Activated CD4-positive, alpha-beta memory T cell treated with anti-CD3 and anti-CD28 coated beads for 36 hours (primary cell): ENCODE measurements at places on chromosomes 1 and 21.

GRCh38 chr21:25369524-25370300 is 237.6 kb downstream of the MRPL39 start:
- no peak for DNase-seq

GRCh38 chr1:100184536-100184935 is 6.5 kb upstream of the LRRC39 start:
- no peak for DNase-seq

GRCh38 chr1:226123591-226124471 is 61.3 kb downstream of the H3-3A start:
- no peak for DNase-seq

DNA sequence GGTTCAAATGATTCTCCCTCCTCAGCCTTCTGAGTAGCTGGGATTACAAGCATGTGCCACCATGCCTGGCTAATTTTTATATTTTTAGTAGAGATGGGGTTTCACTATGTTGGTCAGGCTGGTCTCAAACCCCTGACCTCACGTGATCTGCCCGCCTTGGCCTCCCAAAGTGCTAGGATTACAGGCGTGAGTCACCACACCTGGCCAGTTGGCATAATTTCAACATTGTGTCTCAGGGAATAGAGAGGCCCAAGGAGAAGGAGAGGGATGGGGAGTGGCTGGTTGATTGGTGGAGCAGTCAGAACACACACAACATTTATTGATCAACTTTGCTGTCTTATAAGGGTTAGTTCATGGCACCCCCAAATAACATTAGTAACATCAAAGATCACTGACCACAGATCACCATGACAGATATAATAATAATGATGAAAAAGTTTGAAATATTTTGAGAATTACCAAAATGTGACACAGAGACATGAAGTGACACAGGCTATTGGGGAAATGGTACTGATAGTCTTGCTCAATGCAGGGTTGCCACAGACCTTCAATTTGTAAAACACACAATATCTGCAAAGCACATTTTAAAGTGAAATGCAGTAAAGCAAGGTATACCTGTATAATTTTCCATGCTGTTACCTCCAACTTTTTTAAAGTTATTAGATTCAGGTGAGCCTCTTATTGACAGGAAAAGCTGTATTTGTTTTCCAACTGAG is 15.8 kb upstream of the CYB5R1 start:
- DNase-seq, result no peak

DNA sequence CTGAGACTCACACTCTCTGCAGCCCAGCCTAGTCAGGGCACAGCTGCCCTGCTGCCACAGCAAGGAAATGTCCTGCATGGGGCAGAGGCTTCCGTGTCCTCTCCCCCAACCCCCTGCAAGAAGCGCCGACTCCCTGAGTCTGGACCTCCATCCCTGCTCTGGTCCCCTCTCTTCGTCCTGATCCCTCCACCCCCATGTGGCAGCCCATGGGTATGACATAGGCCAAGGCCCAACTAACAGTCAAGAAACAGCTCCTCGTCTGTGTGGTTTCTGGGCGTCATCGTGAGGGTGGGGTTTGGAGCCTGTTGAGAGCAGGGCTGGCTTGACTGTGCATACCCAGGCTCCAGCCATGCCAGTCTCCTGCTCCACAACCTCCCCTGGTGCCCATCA is 19.5 kb downstream of the FAAH start:
- peak; percentile 67 for DNase-seq

- DNase-seq, result peak; percentile 39
Observed at GRCh38 chr1:204837440-204838084, 33.1 kb upstream of the NFASC start.

GRCh38 chr1:31815752-31816500 is at the start of gene SPOCD1:
Gene SPOCD1, minus strand, starts transcription at chr1:31816022. Its CDS starts 689 bp downstream, at chr1:31815333.
- DNase-seq, result peak; percentile 93

DNA sequence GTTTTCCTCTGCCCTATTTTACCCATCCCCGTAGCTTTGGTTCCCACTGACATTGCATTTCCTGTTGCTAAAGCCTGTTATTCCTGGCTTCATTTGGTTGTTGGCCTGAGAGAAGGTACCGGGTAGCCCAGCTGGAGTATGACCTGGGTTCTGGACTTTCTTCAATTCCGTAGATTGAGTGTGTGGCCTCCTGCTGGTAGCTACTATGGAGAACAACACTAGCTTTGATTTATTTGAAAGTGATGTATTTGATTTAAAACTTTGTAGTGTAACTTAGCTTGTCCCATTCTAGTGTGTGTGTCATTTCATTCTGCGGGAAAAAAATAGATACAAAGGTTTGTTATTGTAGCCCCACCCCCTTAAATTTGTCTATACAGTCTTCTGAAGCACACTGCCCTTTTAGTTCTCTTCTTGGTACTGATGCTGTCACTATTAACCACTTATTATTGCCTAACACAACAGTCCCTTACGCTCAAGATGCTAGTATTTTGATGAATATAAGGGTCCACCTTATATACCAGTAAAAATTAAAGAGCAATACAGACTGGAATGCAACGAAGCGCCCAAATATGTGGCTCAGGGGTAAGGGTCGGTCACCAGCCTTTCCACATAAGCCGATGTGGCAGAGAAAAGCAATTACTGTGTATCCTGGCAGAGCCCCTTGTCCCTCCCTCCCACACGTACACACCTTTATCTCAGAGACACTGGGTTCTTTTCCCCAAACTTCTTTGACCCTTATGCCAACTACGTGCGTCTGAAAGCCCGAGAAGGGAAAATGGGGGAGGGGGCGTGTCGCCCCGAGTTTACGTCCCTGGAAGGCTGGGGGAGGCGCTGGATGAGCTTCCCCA is 643 bp upstream of the MOV10 start:
- DNase-seq, result peak; percentile 14

DNA sequence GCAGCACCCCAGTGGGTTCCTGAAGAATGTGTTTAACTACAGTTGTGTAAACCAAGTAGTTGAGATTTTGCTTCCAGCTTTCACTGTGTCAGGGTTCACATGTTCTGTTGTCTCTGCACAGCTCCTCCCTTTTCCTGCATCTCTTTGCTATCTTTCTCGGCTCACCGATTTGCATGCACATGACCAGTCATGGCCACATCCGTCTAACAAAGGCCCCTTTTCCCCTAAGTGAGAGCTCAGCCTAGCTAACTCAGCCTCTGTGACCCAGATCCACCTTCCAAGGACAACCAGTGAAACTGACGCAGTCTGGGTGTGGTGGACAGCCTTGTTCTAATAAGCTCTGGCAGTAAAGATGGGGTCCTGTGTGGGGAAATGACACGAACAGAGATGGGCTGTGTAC is 101.1 kb downstream of the ZP4 start:
- no peak for DNase-seq

DNA sequence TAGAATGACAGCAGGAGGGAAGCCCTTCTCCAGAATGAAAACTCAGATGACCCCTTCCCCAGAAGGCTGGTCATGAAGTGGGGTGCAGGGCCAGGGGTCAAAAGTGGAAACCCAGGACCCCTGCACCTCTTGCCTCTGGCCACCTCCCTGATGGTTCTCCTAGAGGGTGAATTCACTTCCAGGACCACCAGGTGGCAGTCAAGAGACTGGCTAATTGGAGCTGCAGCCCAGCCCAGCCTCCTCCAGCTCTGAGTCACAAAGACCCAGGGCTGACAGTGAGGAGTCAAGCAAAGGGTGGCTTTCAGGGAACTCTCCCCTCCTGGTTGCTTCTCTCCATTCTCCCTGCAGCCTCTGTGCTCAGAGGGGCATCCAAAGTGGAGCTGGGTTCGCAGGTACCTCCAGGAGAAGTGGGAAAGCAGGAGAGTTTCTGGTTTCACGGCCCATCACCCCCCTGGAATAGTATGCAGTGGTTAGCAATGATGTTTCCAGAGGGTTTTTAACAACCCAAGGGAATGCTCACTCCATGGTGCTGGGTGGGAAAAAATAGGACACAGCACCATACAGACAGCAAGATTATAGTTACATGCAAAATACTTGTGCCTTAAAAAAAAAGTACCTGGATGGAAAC is 6.1 kb upstream of the EPHB2 start:
- peak; percentile 86 for DNase-seq

GRCh38 chr1:59917785-59918180 is 8.8 kb downstream of the CYP2J2 start:
- no peak for DNase-seq

DNA sequence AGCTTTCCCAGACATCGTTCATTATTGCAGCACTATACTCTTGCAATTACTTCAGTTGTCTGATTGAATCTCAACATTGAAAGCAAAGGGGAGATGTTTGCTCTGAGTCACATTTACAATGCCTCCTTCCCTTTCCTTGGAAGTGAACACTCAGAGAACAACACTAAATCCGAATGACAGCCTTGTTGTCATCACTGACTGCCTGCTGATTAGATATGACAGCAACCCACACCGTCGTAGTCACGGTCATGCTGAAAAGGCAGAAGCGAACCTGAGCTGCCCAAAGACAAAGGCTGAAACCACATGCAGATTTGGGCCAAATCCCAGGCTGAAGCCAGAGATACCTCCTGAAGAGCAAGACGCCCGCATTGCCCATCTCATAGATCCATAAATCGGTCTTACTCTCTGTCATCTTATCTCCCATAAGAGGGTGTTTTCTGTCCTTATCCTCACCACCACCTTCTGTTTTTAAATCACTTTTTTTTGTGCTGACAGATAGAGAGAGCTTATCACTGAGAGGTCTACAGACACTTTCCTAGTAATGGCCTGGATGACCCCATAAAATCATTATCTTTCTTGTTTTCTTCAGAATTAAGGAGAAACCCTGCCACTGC is 47.5 kb downstream of the TMCO4 start:
- no peak for DNase-seq

DNA sequence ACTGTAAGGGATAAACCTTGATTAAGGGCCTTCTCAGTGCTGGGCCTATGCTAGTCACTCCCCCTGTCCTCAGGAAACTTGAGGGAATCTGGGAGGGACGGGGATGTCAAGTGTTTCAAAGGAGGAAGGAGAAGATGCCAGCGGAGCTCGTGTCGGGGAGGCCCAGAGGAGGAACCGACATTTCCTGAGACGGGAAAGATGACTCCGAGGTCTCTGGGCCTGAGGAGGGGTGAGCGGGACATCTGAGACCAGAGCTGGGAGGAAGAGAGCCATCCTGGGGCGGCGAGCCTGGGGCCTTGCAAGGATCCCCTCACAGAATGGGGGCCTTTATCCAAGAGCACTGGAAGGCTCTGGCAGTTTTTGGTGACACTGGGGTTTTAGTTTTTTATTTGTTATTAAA is 10.4 kb downstream of the SLC66A1 start:
- no peak for DNase-seq

DNA sequence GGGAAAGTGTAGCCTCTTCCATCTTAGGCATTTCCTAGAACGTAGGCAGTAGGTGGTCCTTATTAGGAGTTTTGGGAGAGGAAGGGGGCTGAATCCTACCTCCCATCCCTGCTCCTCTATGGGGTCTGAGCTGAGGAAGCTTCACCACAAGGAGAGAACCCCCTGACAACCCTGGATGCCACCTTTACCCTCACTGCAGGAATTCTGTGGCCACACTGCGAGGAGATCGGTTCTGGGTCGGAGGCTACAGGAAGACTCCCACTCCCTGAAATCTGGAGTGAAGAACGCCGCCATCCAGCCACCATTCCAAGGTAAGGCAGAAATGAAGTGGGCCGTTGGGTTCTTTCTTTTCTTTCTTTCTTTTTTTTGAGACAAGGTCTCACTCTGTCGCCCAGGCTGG is 1.5 kb downstream of the MX1 start:
- DNase-seq, result no peak

DNA sequence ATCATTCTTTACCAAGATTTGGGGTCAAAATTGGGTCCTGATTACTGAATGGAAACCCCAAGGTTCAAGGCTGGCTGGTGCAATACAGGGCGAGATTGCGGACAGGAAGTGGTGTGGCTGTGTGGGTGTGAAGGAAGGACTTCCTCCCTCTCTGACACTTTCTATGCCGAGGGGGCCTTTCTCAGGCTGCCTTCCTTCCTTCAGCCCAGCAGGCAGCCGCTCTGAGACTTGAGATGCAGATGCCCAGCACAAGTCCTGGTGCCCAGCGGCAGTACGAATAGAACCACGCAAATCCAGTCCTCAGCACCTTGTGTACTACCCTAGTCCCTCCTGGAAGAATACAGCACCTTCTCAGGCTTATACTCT is 16.3 kb downstream of the BATF3 start:
- peak; percentile 90 for DNase-seq

DNA sequence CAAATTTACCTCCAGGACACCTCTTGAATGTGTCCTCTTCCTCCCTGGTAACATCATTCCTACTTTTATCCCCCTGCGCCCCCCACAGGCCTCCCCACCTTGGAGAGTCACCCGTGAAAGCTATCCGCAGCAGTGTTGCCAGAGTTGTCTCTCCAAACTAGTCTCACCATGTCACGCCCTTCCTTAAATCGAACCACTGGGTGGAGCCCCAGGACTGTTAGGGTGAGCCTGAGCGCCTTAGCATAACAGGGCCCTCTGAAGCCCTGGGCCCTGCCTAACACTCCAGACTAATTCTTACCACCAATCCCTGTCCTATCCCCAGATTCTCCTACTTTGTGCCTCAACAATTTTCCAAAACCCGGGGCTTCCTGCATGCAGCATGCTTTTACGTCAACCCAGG is 35.0 kb downstream of the HSD3B2 start:
- no peak for DNase-seq

GRCh38 chr1:24416666-24417391 is 1.2 kb downstream of the NIPAL3 start:
- DNase-seq, result peak; percentile 67

- DNase-seq, result no peak
Observed at GRCh38 chr1:220374449-220374848, 102.2 kb upstream of the RAB3GAP2 start.

DNA sequence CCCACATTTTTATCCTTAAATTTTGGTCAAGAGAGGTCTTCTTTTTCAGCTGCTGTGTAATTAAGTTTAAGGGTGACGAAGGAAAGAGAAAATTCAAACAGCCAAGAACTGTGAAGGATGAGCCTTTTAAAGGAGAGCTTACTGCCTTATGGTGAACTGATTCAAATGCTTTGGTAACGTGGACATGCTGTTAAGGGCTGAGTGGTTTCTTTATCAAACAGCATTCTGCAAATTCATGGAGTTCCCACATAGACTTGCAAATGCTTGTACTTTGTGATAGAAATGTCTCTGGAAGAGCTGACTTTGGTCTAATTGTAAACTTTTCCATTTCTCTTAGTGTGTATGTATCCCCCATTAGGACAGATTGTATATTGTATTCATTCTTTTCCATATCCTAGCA is 93.8 kb downstream of the CHD1L start:
- DNase-seq, result no peak

GRCh38 chr1:204302769-204303168 is 57.0 kb downstream of the PLEKHA6 start:
- DNase-seq, result no peak

- DNase-seq, result no peak
Observed at GRCh38 chr21:42071146-42071737, at the start of gene UMODL1. Gene UMODL1, plus strand, starts transcription at chr21:42071317. Its CDS starts 0 bp downstream, at chr21:42071317.
